ENCODE measurements at places on chromosomes 7 and 10.

DNA sequence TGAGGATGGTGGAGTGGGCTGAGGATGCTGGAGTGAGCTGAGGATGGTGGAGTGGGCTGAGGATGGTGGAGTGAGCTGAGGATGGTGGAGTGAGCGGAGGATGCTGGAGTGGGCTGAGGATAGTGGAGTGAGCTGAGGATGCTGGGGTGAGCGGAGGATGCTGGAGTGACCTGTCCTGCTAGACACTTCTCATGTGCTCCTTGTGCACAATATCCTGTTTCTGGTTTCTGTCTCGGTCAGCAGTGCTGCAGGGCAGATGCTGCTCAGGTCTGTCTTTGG is 29.2 kb downstream of the ANXA8 start:
- DNase-seq = no peak

DNA sequence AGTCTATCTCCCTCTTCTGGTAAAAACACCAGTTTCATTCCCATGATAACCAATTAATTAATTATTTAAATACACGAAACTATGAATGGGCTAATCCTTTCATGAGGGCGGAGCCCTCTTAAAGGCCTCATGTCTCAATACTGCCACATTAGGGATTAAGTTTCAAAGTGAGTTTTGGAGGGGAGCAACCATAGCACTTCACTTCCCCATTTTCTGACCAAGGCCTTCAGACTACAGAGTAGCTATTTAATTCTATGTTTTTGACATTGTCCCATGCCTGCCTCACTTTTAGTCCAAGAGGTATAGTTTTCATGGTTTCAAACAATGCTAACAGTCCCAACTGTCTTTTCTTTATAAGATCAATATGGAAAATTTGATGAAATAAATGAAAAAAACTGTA is 618.6 kb downstream of the ZWINT start:
- DNase-seq = no peak

DNA sequence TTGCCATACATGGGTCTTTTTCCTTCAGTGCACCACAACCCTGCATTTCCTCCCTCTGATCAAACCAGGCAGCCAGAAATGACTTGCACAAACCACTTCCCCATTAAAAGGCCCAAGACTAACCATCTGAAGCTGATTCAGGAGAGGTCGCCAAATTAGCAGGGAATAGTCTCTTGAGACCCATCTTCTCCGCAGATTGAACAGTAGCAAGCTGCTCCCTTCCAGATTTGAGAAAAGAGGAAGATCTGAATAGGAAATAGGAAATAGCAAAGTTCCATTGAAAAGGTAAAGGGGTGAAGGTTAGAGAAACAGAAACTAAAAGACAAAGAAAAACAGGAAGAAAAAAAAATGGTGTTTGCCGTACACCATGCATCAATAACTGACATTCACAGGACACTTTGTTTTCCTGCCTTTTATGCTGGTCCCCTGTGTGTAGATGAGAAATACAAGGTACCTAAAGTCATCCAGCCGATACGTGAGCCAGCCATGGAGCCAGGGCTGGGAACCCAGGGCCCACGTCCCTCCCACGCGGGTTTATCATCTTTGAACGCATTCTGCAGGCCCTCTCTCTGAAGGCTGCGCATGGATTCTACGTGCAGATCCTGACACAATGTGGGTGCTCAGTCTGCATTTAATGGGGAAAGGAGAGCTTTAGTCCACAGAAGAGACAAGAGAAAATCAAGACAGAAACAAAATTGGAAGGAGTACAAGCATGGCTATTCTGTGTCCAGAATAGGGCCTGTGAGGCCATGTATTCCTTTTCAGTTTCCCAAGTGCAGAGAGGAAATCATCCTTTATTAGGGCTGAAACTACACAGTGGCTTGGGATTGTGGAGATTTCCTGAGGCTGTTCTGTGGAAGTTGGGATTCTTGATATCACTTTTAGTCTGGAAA is 268.4 kb upstream of the NPVF start:
- DNase-seq = no peak

- no peak for DNase-seq
These were observed 48.4 kb downstream of the DNAJB9 start for GRCh38 chr7:108618056-108618455.

DNA sequence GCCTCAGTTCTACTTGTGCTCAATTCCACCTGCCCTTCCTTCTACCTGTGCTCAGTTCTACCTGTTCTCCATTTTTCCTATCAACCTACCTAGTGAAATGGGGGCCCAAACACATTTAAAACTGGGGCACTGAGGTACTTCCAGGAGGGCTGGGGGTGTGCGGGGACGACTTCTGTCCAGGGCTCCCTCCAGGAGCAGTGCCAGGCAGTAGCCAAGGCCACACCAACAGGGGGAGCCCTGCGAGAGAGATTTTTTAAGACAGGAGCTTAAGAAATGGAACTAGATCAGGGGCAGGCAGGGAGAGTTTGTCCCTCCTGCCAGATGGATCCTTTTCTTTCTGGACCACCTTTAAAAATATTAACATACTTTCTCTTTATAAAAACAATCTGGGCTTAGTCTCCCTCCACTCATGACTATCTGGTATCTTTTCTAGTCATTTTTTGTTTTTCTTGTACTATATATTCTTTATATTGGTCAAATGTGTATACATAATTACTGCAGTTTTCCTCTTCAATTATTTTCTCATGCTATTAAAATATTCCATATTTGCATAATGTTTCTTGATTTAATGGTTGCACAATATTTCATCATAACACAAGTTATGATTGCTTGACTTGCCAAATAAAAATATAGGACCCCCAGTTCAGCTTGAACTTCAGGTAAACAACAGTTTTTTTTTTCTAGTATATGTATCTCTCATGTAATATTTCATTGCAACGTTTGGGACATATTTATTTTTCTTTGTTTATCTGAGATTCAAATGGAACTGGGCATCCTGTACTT is 47.3 kb upstream of the INSYN2A start:
- DNase-seq = no peak

All from NCI-H524 treated with DMSO at 0.1 percent for 48 hours (cell line).